ENCODE measurements at places on chromosomes 7 and 10. TPM values are rescaled to one million over a fixed set of nuclear protein-coding genes. Genes with fewer than 3 reads are reported as not detected.

GRCh38 chr10:6458814-6459213, 121.3 kb downstream of the PRKCQ start:
- no peak for DNase-seq

- no peak for DNase-seq
These were observed 52.1 kb upstream of the STK17A start for GRCh38 chr7:43530553-43531410.

- no peak for DNase-seq
These were observed 102.5 kb downstream of the CD36 start for GRCh38 chr7:80740778-80741545.

CDHR3 gene
- polyA plus RNA-seq: 36.0 TPM

SMKR1 gene
- polyA plus RNA-seq: 1.1 TPM
